KBM-7 (cell line): ENCODE measurements at places on chromosomes 3 and 15.

DNA sequence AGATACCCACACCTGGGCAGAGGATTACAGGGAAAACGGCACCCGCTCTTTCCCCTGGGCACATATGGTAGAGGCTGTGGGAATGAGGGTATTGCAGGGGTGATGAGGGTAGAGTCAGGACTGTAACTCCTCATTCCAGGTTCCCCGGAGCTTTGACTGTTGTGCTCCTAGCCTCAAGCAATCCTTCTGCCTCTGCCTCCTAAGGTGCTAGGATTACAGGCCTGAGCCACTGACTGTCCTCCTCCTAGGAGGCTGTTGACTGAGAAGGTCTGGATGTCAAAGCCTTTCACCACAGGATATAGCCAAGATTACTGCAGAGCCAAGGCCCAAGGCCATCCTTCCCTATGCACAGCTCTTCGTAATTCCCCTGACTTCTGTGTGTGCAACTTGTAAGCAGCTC, 1.1 kb upstream of the MPI start:
- DNase-seq = no peak

DNA sequence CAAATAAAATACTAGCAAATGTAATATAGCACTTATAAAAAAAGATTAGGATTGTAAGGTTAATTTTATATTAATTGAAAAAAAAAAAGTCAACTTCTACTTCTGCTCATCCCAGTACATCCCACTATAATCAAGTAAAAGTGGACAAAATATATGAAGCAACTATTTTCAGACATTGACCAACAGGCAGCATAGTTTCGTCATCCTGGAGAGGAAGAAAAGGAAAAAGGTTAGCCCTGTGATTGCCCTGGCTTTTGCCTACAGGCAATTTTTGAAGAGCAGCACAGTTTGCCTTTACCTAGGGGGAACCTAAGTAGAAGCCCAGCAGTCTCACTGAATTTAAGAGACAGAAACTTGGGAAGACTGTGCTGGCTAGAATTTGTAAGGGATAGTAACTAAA, 52.2 kb upstream of the ACTC1 start:
- DNase-seq = no peak

DNA sequence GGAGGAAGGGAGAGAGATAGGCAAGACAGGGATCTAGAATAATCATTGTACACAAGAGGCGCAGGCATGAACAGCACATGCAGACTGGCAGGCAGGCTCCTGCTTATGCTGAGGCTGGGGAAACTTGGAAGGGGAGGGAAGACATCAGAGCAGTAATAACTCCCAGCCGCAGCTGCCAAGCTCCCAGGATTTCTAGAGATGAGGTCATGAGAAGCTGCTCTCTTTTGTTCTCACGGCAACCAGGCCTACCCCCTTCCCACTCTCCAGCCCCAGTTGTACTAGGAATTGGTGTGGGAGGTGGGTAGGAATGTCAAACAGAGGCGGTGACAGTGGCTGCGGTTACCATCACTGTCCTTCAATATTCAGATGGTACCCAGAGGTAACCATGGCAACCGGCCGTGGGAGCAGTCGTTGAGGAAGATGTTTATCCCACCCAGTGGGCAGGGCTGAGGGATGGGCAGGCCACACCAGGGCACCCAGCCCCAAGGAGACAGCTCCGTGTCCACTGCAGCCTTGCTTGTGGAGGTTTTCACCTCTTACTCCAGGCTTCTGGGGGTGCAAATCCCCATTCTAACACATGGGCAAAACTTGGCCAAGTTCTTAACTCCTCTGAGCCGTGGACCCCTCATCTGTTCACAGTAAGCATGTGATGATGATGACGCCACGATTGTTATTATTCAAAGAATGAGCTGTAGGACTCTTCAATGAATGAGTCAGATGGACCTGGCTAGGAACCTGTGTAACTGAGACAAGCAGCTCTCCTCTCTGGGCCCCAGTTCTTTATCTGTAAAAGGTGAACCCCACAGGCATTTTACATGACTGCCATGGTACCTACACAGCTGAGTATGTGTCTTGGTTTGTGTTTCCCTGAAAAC, 360.8 kb upstream of the PROK2 start:
- no peak for DNase-seq

DNA sequence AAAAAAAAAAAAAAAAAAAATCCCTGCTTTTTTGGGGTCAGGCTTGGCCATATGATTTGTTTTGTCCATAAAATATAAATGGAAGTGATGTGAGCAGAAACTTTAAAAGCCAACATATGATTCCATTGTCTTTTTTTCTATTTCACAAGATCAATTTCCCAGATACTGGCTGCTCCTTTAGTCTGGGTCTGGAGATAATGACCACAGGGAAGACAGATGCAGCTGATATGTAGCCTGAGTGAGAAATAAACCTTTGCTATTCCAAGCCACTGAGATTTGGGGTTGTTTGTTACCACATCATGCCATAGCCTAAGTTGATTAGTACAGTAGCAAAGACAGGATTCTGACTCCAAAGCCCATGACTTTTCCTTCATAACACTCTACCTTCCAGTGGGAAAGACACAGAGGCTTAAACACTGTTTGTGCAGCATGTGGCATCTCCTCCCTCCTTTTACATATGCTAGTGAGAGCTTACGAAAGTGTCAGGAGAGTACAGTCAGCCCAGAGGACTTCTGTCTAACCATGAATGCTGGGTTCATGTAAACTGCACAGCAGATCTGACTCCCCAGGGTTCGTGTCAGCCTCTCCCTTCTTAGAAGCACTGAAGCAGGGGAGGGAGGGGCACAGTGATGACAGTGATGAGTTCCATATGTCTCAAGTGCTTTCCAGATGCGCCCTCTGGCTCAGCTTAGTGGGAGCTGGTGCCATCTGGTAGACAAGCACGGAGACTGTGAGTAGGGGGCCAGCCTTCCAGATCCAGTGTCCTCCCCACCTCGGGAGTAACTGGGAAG, 36.7 kb upstream of the SLC7A14 start:
- no peak for DNase-seq

DNA sequence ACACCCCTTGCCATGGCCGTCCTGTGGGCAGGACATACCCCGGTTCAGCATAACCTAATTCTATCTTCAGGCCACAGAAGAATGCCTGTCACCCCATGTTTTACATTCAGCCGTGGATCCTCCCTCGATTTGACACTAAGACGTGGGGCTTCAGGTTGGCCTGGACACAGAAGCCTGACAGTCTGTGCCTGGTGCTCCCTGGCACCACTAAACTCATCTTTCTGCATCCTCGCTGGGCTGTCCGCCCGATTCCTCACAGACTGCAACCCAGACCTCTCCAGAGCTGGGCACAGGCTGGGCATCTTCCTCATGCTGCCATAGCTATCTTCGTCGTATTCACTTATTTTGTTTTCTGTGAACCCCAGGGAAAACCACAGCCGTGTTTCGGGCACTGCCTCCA, 117.8 kb upstream of the IQSEC1 start:
- no peak for DNase-seq

GRCh38 chr15:87579537-87579936, 677.0 kb downstream of the NTRK3 start:
- DNase-seq = no peak

DNA sequence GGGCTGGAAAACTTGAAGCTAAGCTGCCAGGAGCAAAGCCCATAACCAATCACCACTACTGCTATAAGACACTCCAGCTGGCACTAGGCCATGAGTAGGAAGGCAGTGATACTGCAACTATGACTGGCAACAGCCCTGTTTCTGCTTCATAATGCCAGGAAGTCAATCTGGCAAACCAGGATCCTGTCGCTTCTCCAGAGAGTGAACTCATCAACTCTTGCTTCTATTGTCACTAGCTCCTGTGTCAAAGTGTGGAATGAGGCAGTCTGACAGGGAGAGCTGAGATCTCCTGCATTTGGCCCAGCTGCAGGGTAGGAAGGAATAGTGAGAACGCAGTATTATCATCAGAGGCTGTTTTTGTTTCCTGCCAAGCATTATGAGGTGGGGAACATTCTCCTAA, 105.3 kb downstream of the CTNNB1 start:
- DNase-seq = no peak

GRCh38 chr3:66795365-66795764, 202.7 kb upstream of the KBTBD8 start:
- no peak for DNase-seq

- DNase-seq = no peak
Measured at GRCh38 chr15:68445351-68445750, 13.4 kb upstream of the ITGA11 start.

DNA sequence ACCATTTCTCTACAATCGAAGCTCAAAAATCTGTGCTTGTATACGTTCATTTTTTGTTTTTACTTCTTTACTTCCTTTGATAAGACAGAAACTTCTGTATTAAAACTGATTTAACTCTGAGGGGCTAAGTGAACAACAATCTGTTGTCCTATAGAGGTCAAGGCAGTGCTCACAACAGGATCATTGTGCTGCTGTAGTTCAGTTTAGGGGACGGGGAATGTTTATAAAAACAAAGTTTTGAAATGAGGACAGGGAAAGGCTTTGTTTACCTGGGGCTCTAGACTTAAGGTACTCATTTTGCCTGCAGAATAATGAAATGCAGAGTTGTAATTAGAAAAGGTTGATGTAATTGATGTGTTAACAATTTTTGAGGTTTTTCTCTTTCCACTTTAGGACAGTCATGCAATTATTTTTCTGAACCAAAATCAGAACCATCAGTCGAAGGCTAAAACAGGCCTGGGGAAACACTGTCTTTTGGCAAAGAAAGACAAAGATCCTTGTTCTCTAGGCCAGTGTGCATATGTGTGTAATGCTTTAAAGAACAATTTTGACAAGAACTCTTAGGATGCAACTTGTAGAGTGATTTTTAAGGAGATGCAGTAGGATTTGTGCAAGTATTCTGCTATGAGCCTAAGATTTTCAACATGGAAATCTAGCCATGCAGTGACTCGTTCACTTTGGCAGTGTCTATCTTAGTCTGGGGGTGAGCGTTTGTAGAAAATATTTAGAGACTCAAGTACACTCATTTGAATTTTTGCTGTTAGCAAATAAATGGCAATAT, 165.2 kb downstream of the PGPEP1L start:
- no peak for DNase-seq

DNA sequence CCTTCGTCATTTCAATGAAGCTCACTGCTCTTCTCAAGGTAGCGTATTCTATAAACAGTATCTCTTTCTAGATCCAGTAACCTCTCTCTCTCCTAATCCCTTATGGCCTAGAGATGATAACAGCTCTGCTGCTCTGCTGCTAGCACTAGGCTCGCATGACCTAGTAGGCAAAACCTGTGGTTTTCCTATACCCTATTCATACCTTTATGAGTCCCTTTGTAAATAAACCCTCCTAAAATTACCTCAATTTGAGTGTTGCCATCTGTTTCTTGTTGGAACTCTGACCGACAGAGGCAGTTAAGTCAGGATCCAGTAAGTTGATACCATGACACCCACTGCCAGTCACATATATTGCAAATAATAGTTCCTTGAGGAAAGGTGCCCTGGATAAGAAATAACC, 7.3 kb downstream of the CCDC14 start:
- no peak for DNase-seq

DNA sequence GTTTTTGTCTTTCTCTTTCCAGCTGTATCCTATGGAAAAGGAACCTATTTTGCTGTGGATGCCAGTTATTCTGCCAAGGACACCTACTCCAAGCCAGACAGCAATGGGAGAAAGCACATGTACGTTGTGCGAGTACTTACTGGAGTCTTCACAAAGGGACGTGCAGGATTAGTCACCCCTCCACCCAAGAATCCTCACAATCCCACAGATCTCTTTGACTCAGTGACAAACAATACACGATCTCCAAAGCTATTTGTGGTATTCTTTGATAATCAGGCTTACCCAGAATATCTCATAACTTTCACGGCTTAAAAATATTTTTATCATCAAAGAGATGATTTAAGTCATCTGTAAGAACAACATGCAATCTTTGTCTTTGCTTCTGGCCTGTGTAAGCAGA, 44.9 kb upstream of the PARP14 start:
- DNase-seq = no peak

- no peak for DNase-seq
Measured at GRCh38 chr3:134312873-134313846, 61.1 kb downstream of the AMOTL2 start.

GRCh38 chr3:118181274-118181673, 853.4 kb downstream of the IGSF11 start:
- DNase-seq = no peak

- DNase-seq = no peak
Measured at GRCh38 chr3:39222939-39223338, 30.5 kb upstream of the XIRP1 start.

DNA sequence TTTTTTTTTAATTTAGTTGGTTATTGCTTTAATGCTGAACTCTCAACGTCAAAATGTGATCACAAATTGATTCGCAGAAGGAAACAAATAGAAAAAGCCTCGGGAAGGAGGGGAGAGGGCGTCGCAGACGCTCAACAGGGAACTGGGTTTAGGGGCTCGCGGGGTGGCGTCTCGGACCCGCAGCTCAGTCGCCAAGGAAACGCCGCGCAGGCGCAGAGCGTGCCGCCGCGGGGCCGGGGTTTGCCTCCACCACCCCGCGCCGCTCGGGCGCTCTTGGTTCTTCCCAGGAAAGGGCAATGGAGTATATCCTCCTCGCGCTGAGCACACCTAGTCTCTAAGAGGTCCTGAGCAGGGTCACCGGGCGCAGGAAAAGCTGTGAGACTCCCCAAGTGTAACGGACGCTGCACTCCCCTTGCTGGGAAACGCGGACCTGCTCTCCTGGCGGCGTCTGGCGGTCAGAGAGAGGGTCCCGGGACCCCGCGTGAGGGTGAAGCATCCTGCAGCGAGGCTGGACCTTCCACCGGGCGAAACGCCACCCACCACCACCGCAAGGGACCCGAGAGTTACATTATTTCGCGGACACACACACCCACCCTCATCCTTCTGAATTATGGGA, 753 bp downstream of the PLCH1 start:
- DNase-seq = peak; percentile 76

GRCh38 chr3:65639444-65639843, 399.3 kb downstream of the MAGI1 start:
- DNase-seq = no peak

DNA sequence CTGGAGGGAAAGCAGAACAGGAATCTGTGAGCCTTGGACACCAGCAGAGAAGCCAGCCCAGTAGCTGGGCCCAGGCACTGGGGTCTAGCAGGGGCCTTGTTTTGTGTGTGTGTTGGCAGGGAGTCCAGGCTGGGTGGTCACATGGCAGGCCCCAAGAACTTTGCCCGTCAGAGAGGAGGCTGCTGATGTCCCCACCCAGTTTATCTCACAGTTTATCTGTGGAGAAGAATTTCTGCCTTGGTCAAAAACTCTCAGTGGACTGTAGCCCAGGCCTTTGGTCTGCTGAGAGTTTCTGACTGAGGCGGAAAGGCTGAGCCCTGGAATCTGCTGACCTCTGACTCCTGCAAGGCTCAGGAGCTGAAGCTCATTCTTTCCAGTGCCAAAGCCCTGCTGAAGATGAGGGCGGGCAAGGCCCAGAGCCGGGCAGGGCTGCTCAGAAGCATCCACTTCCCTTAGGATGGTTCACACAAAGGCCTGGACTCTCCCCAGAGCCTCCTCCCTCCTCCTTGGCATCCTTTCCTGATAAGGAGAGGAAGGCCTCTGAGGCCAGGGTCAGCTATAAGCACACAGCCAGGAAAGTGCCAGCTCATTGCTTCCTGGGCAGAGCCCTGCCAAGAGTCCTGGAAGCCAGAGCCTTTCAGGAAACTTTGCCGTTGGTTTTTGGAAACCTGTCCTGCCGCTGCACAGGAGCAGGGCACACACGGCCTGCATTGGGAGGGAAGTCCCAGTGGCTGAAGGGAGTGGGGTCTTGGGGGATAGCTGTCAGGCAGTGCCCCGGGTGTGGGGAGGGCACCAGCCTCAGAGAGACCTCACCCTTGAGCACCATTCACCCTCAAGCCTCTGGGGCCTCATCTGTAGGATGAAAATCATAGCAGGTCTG, 37.2 kb upstream of the SLCO2A1 start:
- no peak for DNase-seq
